Posterior cingulate gyrus (tissue), 11 donors: ENCODE measurements at places on chromosomes 11 and 22.

- DNase-seq = no peak
Observed at GRCh38 chr11:2731130-2732125, 31.6 kb upstream of the KCNQ1OT1 start.

GRCh38 chr11:47485107-47485506, 36.2 kb upstream of the RAPSN start:
- no peak for DNase-seq

DNA sequence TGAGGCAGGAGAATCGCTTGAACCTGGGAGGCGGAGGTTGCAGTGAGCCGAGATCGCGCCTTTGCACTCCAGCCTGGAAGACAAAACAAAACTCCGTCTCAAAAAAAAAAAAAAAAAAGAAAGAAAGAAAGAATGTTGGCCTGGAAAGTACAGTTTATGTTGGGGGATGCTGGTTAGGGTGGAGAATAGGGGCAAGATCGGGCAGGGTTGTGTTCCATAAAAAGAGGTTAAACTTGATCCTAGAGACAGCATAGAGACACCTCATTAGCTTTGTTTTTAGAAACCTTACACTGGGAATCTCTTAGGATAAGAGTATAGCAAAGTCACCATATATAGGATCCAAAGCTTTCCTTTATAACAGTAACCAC, 1.9 kb upstream of the FTH1 start:
- DNase-seq = no peak

DNA sequence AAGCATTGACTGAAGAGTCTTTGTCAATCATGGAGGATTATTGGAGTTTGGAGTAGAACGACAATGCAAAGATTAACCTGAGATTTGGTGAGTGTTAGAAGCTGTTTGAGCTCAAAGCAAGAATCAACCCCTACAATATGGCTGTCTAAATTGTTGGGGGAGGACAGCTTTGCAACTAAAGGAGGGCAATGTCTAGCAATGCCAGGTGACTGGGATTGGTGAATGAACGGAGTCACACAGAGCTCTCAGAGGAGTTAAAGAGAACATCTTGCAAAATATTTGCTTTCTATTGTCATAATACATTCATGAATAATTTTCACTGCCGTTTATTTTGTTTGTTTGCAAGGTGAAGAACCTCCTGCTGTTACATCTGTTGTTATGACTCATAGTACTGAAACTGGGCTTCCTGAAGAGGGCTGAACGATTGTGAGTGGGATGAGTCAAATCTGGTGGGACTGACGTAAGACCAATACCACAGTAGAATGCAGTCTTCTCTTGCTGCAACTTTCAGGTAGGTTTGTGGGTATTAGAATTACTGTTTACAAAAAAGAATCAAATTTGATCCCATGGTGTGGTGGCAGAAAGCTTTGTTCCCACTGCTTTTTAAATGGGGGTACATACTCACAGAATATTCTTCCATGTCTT, 281.9 kb downstream of the CADM1 start:
- DNase-seq = no peak

DNA sequence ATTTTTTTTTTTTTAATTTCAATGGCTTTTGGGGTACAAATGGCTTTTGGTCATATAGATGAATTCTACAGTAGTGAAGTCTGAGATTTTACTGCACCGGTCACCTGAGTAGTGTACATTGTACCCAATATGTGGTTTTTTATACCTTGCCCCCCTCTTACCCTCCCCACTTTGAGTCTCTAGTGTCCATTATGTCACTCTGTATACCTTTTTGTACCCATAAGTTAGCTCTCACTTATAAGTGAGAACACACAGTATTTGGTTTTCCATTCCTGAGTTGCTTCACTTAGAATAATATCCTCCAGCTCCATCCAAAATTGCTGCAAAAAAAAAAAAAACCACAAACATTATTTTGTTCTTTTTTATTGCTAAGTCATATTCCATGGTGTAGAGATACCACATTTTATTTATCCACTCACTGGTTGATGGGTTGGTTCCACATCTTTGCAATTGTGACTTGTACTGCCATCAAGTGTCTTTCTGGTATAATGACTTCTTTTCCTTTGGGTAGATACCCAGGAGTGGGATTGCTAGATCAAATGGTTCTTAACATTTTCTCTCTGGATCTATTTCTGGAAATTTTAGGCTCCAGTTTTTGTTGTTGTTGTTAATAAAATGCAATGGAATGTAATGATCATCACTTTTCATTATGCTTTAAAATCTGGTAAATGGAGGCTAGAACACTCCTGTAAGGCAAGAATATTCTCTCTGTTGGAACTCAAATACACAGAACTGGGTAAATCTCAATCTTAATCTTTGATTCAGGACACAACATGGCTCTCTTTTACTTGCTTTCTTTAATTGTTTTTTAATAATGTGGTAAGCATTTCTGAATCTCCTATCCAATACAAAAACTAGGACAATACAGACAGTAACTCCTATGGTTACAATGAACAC, 10.3 kb downstream of the NEAT1 start:
- no peak for DNase-seq

GRCh38 chr11:86579406-86579731, 93.0 kb downstream of the ME3 start:
- no peak for DNase-seq

- DNase-seq = no peak
Observed at GRCh38 chr11:3108183-3108721, 51.0 kb upstream of the CARS1 start.
